ENCODE measurements at places on chromosomes 3 and 15.

GRCh38 chr3:106458952-106459351 lies 590.1 kb upstream of the CBLB start:
- no peak for DNase-seq

DNA sequence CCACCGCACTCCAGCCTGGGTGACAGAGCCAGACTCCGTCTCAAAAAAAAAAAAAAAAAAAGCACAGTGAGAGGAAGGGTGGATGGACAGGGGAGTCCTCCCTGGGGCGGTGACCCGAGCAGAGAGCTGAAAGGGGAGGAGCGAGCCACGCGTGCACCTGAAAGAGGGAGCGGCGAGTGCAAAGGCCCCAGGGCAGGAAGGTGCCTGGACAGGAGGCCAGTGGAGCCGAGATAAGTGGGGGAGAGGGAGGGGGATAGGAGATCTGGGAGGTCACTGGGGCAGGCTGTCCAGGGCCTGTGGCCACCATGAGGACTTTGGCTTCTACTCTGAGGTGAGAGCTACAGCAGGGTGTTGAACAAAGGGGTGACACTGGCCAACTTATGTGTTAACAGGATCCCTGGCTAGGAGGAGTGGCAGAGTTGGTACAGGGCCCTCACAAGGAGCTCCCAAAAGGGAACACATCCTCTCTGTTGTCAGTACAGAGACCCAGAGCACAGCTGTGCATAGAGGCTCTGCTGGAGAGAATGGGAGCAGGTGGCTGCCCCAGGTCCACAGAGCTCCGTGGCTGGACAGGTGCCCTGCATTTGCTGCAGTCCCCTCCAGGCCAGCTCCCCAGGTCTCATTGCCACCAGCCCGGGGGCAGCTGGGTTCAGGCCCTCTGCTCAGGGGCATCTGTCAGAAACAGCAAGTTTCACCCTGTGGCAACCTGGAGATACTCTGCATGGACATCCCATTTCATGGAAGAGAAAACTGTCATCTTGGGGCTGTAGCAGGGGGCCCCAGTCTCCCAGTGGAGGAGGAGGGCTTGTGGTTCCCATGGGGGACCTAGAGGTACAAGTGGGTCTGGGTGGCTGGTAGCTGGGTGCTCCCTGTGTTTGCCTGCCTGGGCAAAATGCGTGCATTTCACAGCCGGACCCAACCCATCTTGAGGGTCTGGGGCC lies 28.5 kb downstream of the FBLN2 start:
- DNase-seq, result no peak

DNA sequence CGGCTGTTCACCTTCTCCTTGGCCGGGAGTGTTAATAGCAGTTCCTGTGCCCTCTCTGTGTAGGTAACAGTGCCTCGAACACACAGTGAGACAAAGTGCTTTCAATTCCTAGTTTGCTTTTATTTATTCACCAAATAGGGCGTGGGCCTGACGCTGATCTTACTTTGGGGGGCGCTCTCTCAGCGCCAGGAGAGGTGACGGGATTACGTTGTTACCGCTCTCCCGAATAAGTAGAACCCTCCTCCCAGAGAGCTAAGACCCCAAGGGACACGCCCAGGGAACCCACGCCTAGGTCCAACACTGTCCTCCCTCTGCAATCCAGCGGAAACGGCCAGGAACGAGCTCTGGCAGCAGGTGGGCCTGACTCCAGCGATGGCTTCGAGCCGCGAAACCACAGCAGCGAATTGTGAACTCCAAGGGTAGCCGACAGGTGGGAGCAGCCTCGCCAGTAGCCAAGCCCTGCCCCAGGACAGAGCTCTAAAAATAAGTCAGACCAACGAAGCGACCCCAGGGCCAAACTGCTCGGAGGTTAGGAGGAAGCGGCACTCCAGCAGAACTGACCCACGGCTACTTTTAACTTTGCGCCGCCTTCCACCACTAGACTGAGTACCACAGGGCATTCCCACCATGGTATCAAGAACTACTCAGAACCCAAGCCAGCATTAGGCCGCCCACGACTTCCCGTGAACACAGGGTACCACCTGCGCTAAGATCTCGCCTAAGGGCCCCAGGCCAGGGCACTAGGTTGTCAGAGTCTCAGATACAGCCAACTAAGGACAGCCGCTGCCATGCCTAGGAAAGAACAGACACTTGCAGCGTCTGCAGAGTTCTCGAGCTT lies 1.6 kb upstream of the SIN3A start:
- DNase-seq, result peak; percentile 46

DNA sequence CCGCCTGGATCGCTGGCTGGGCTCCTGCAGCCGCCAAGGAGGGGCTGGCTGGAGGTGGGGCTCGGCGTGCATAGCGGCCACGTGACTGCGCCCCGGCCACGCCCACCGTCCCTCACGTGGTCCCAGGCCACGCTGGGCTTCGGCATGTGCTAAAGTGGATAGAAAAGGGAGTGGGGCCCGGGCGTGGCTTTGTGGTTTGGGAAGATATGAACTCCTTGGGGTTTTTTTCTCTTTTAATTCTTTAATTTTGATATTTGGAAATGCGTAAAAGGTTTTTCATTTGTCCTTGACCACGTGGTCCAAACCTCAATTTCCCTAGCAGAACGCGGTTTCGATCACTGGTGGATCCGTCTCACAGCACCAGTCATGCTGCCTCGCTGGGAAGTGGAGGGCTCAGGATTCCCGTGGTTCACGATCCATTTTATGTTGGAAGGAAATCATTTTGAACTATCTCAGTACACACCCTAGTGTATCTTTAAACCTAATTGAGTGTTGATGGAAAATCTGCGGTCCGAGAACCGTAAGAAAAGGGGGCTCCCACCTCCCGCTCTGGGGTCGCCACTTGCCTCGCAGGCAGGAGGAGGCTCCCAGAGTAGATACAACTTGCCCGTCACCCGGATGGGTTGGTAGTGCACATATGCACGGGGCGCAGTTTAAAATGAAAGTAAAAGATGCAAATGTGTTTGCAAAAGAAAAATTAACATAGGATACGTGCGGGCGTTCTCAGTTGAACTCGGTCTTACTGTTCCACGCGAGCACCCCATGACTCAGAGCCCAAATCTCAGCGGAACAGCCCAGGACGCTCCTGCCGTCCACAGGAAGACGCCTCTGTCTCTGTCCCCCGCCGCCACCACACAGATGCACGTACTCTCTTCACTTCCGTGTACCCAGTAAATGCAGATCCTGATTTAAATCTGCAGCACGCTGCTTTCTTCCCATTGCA lies 141.9 kb downstream of the PGPEP1L start:
- peak; percentile 72 for DNase-seq

GRCh38 chr3:99635348-99635747 lies 3.0 kb upstream of the COL8A1 start:
- DNase-seq, result no peak

Measured in body of pancreas (tissue), 4 donors.